ENCODE measurements at places on chromosomes 6 and 20. TPM values are rescaled to one million over a fixed set of nuclear protein-coding genes. Genes with fewer than 3 reads are reported as not detected.

Gene RFX6
- 1.0 TPM for polyA plus RNA-seq

- DNase-seq = no peak
These were observed 354.5 kb upstream of the CITED2 start for GRCh38 chr6:139728876-139729427.

- DNase-seq = peak; percentile 78
These were observed 93.1 kb downstream of the RREB1 start for GRCh38 chr6:7200598-7201443.

Gene OGFR
- polyA plus RNA-seq = 27.3 TPM

GRCh38 chr6:18117136-18117535 is 5.3 kb downstream of the NHLRC1 start:
- DNase-seq = no peak

Measured in right lung (tissue), 10 donors.